ENCODE measurements at places on chromosomes 13 and 19.

DNA sequence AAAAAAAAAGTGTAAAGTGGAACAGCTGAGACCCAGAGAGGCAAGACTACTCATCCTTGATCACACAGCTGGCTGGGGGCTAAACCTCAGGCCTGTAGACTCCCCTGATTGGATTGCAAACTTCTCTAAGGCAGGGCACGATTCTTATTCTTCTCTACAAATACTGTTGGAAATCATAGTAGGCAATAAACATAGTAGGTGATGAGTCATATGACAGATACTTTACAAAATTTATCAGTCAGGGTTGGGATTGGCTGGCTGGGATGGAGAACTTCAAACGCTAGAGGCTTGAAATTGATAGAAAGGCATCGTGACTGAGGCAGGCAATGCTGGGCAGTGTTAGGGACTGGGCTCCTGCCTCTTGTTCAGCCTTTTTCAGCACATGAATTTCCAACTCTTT is 5.9 kb upstream of the MATK start:
- DNase-seq = no peak

GRCh38 chr13:33730147-33730546 is 87.8 kb upstream of the RFC3 start:
- no peak for DNase-seq

GRCh38 chr19:35518313-35518712 is 4.9 kb upstream of the DMKN start:
- no peak for DNase-seq

DNA sequence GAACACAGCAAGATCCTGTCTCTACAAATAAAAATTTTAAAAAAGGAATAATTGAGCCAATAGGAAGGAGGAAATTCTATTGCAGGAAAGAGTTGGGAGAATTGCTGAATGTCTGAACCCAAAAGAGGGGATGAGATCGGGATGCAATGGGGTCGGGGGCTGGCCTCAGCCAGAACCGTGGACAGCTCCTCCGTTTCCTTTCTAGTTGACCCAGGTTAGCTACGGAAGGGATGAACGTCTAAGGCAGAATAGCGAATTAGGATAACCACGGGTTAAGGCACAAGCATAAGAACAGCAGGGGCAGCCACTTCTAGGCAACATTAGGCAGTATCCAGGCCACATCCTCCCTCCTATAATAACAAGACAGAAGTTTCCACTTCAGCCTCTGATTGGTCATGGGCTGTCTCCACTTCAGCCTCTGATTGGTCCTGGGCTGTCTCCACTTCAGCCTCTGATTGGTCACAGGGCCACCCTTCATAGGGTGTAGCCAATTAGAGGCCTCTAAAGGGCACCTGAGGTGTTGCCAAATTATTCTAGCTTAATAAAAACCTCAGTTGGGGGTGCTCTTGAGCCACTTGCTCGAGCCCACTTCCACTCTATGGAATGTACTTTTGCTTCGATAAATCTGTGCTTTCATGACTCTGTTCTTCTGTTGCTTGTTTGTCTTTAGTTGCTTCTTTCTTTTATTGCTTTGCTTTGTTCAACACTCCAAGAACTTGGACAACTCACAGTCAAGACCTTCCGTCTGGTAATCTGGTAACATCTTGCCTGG is 24.9 kb upstream of the TPM4 start:
- DNase-seq = peak; percentile 43

DNA sequence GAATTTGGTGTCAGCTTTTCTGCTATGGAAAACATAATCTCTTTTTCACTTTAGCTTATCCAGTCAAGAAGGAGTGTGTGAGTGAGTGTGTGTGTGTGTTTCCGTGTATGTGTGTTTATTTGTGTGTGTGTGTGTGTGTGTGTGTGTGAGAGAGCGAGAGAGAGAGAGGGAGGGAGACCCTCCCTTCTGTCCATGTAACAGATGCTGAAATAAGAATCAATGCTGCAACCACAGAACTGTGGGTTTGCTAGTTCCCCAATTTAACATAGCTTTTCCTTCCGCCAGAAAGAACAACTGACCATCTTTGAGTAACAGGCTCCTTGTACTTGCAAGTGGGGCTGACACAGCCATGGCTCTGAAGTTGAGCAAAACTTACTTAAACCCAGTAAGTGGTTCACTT is 5.2 kb downstream of the LCP1 start:
- no peak for DNase-seq

DNA sequence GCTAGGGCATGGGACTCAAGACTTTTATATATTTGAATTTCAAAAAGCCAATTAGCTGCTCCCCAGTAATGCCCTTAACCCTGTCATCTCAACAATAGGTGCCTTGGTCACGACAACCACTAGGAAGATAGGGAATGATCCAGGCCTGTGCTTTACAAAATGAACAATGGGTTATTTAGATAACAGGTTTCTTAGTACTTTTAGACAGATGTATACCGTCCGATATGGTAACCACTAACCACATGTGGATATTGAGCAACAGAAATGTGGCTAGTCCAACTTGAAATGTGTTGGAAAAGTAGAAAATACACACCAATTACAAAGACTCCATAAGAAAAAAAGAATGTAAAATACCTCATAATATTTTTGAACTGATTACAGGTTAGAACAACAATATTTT is 201.2 kb downstream of the LHFPL6 start:
- DNase-seq = no peak

DNA sequence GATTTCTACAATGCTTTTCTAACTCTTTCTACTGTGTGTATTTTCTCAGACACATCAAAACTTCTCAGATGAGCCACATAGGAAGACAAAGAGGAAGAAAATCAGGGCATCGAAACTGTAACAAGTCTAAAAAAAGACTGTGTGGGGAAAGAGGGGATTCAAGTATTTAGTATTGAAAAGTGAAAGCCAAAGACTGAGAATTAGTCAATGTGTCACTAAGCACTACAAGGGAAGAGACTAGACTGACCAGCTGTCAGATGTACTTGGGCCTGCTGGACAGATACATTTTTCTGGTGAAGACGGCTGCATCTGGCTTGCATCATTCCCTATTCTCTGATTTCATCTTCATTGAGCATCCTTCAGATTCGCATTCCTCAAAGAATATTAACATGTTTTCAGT is 25.4 kb downstream of the COMMD6 start:
- DNase-seq = no peak

DNA sequence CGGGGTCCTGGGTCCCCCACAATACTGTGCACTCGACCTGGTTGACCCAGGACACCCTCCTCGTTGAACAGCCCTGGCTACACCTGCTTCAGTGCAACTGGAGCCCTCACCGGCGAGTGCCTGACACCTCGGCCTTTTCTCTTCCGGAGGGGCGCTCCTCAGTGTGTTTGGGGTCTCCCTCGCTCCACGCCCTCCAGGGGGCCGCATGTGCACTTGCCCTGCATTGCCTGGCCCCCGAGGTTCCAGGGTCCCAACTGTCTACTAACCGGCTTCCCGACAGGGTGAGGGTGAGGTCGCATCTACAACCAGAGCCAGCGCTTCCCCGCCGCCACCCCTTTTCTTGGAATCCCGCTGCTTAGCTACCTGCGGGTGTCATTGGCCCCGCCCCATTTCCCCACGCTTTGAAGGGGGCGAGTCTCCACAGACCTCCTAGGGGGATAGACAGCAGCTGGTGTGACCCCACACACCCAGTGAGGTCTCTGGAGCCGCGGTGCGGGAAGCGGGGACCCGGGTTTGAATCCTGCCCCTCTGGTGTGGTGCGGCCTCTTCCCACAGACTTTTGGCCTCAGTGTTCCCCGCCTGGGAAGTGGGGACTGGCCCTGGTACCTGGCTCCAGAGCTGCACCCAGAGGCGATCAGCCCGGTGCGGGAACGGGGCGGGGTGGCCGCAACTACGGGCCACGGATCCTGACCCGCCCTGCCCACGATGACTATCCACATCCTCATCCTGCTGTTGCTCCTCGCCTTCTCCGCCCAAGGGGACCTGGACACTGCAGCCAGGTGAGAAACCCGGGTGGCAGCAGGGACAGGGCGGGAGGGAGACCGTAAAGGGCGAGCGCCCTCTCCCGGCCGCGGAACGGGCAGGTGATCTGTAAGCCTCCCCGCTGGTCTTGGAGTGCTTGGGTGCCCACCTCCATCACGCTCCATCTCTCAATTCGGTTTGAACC is at the start of gene ADM5:
Gene ADM5, plus strand, starts transcription at position 462 of the 946 bp plus-strand sequence. Its CDS starts 244 bp downstream, at position 706.
- peak; percentile 44 for DNase-seq

DNA sequence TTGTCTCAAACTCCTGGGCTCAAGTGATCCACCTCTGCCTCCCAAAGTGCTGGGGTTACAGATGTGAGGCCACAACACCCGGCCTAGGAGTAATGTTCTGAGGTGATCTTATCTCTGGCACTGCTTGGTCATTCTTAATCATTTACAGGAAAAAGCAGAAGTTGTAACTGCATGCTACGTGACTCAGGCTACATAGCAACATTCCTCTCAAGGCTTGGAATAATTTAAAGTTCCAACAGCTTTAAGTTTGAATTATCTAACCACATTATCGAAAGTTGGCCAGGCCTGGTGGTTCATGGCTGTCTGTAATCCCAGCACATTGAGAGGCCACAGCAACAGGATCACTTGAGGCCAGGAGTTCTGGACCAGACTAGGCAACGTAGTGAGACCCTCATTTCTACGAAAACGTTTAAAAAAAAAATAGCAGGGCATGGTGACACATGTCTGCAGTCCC is 3.9 kb upstream of the B9D2 start:
- DNase-seq = no peak

- no peak for DNase-seq
Measured at GRCh38 chr13:43877326-43877725, 2.2 kb downstream of the CCDC122 start.

DNA sequence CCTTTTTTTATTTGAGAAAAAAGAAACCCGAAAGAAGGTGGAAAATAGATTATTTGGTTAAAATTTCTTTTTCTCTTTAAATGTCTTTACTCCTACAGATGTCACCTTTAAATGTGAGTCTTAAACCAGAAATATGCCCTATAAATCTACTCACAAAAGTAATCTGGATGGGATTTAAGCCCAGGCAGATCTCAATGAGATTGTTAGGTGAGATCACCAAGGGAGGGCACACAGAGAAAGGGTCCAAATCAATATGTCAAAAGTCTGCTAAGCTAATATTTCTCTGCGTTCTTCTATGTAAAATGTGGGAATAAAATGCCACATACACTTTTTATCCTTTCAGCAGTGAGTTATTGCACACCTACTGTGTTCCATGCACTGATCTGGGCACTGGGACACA is 32.9 kb downstream of the WASF3 start:
- DNase-seq = no peak

DNA sequence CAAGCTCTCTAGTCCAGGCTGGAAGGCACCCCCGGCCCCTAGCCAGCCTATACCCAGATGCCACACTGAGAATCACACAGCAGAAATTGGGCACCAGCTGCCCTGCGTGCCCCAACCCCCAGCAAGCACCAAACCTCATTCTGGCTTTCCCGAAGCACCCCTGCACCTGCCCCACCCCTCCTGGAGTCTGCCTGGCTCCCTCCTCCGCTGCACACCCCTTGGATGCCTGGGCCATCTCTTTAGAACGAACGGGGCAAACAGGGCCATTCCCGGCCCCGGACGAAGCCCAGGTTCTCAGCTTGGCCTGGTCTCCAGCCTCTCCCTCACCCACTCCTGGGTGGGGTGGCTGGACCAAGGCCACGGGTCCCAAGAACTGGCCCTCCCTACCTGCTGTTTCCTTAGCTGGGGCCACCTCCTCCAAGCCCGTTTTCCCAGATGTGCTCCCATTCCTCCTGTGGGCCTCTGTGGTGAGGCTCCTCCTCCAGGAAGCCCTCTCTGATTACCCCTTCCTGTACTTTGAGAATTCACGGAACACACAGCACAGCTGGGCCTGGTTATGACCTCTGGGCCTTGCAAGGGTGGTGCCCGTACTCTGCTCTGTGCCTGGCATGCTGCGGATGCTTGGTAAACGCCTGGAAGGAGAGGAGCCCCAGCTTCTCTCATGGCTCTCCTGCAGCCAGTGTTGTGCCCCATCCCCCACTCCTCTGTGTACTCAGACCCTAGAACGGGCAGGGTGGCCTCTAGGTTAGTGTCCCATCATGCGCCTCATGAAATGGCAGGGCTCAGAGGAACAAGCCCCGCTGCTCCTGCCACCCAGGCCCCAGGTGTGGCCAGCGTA is 21.4 kb downstream of the CEBPG start:
- DNase-seq = no peak

- peak; percentile 14 for DNase-seq
Measured at GRCh38 chr19:46081928-46082727, 41.3 kb upstream of the IGFL4 start.

- DNase-seq = no peak
Measured at GRCh38 chr19:1698636-1699035, 46.2 kb upstream of the TCF3 start.

DNA sequence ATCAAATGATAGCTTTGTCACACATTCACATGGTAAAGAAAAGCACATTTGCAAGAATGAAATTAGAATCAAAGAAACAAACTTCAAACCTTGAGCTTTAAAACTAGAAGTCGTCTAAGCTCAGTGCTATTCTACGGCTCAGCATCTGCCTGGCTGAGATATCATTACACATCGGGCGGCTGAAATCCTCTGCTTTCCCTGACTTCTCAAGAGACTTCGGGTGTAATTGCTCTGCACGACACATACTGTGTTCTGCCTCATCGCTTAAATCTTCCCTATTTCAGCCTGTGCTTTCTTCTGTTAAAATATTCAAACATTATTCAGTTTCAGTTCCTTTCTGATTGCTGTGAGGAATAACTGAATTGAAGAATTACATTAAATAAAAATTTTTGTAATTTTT is 265.3 kb downstream of the NALCN start:
- DNase-seq = no peak

DNA sequence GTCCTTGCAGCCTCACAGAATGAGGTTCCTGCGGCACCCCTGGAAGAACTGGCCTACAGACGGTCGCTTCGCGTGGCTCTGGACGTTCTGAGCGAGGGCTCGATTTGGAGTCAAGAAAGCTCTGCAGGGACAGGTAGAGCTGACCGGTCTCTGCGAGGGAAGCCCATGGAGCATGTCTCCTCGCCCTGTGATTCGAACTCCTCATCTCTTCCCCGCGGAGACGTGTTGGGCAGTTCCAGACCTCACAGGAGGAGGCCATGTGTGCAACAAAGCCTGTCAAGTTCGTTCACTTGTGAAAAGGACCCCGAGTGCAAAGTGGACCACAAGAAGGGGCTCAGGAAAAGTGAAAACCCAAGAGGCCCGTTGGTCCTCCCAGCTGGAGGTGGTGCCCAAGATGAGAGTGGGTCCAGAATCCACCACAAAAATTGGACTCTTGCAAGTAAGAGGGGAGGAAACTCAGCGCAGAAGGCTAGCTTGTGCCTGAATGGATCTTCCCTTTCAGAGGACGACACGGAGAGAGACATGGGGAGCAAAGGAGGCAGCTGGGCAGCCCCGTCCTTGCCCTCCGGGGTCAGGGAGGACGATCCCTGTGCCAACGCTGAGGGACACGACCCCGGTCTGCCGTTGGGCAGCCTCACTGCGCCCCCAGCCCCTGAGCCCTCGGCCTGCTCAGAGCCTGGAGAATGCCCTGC is 23.4 kb upstream of the NDUFS7 start:
- DNase-seq = no peak

GRCh38 chr13:42140494-42140893 is 92.0 kb downstream of the DGKH start:
- no peak for DNase-seq

- DNase-seq = no peak
Measured at GRCh38 chr13:26247011-26247410, 6.9 kb upstream of the CDK8 start.

GRCh38 chr19:54439174-54439851 is 9.7 kb upstream of the LENG8 start:
- peak; percentile 28 for DNase-seq

- DNase-seq = no peak
Measured at GRCh38 chr19:10968527-10969135, 7.8 kb downstream of the SMARCA4 start.

- DNase-seq = no peak
Measured at GRCh38 chr19:51093101-51093500, 10.4 kb upstream of the KLK14 start.

GRCh38 chr13:100828226-100828625 is 153.6 kb upstream of the TMTC4 start:
- no peak for DNase-seq

Data from stimulated activated CD4-positive, alpha-beta T cell treated with anti-CD3 and anti-CD28 coated beads, Interleukin-4, amount 100 ng/mL, for 24 hours (primary cell).